ENCODE measurements at places on chromosomes 4 and X. TPM values are rescaled to one million over a fixed set of nuclear protein-coding genes. Genes with fewer than 3 reads are reported as not detected.

DNA sequence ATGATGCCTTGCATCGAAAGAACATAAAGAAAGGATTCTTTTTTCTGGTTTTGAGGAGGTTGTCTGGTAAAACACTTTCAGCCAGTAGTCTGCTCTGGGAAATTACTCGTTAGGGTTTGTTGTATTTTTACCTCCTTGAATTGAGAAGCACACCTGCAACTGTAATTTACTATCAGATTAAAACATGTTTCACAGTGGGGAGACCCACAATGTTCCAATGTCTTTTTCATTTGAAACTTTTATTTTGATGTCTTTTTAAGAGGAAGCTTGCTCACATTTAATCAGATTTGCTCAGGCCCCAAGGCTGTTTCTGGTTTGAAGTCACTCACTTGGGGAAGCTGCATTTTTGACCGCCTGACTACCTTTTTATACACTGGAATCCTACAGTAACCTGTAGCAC is 12.0 kb downstream of the TMEM154 start:
- no peak for DNase-seq
- no peak overlapping the region for H3K4me3 ChIP-seq
- peaks cover 6% of the 10 kb centered on the region for H3K4me1 ChIP-seq
- no peak overlapping the region for H3K27ac ChIP-seq
- H3K36me3 ChIP-seq, result no peaks in the 10 kb centered on the region

DNA sequence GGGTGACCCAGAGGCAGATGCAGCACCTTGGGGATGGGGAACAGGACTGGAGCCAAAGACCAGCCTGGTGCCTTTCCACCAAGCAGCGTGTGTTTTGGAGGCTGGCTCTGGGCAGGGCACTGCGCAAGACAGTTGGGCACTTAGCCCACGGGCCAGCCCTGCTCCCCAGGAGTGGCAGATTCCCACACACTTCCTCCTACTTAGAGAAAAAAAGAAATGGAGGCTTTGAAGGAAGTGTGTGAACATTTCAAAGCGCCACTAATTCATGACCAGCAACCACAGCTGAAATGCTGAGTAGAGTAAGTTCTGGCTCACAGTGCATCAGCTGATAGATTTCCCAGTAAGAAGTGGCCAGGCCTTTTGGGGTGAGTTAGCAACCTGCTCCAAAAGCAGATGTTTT is 54.9 kb upstream of the LGI2 start:
- H3K36me3 ChIP-seq, result no peaks in the 10 kb centered on the region
- H3K4me3 ChIP-seq, result no peak overlapping the region
- peaks cover 9% of the 10 kb centered on the region for H3K27me3 ChIP-seq
- H3K27ac ChIP-seq, result no peak overlapping the region
- no peak for DNase-seq

GRCh38 chr4:32700838-32701237 is 1980.7 kb downstream of the PCDH7 start:
- no peaks in the 10 kb centered on the region for H3K36me3 ChIP-seq
- no peak for DNase-seq
- no peak overlapping the region for H3K27ac ChIP-seq
- no peaks in the 10 kb centered on the region for H3K27me3 ChIP-seq
- no peaks in the 10 kb centered on the region for H3K4me1 ChIP-seq
- H3K4me3 ChIP-seq, result no peak overlapping the region

- peak within 1 kb of the TSS; percentile 92 for H3K27ac ChIP-seq
- peak; percentile 72 for DNase-seq
- peaks cover 4% of the 10 kb centered on the region for H3K36me3 ChIP-seq
- peaks cover 54% of the 10 kb centered on the region for H3K4me1 ChIP-seq
These were observed at the start of gene FNIP2 for GRCh38 chr4:158768555-158769174. TSS of gene FNIP2 (plus strand) at chr4:158769026. CDS start at chr4:158769213, 187 bp downstream.

DNA sequence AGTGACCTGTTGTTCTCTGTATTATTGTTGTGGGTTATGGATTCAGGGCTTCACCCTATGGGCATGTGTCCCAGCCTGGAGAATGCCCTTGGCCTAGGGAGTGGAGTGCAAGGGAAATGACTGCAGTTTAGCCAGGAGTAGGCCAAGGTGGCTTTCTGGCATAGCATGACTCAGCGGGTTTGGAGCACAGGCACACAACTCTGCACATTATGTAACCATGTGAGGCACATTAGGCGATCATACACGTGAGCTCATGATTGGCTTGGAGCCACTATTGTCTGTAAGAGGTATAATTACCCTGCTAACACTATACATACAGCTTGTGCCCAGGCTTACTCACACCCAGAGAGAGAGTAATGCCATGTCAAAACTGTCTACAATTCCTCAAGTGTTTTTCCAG is 35.1 kb upstream of the TACR3 start:
- DNase-seq, result no peak
- no peak overlapping the region for H3K4me3 ChIP-seq
- H3K27me3 ChIP-seq, result peaks cover 1% of the 10 kb centered on the region
- no peaks in the 10 kb centered on the region for H3K4me1 ChIP-seq
- H3K36me3 ChIP-seq, result no peaks in the 10 kb centered on the region
- no peak overlapping the region for H3K27ac ChIP-seq

Gene AMTN
- not detected for total RNA-seq

Gene CXCL10
- total RNA-seq, result not detected

All from endothelial cell (in vitro differentiated cells).